ENCODE measurements at places on chromosomes 16 and 17.

DNA sequence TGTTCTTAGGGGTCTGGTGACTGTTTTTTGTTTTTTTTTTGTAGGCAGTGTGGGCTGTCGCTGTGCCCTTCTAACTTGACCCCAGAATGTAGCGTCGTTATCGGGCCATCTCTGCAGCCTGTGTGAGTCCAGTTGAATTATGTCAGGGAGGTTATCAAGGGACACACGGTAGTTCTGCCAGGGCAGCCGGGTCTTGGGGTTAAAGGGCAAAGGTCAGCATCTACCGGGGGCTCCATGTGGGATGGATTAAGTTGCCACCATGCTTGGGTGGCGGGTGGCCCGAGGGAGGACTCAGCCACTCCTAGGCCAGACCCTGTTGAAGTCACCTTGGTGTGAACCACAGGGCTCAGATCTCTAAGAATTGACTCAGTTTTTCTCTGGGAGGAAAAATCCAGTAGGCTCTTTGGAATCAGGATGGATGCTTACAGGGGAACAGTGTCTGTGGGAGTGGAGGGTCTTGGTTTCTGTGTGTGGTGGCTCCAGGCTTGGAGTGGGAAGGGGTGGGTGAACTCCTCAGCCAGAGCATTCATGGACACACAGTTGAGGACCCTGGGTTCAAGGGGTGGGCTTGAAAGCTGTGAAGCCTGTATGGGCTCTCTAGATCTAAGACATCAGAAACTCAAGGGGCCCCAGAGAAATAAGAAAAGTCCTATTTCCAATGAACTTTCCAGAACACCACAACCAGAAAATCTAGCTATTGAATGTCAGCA, 191.7 kb downstream of the IRF8 start:
- DNase-seq, result no peak

DNA sequence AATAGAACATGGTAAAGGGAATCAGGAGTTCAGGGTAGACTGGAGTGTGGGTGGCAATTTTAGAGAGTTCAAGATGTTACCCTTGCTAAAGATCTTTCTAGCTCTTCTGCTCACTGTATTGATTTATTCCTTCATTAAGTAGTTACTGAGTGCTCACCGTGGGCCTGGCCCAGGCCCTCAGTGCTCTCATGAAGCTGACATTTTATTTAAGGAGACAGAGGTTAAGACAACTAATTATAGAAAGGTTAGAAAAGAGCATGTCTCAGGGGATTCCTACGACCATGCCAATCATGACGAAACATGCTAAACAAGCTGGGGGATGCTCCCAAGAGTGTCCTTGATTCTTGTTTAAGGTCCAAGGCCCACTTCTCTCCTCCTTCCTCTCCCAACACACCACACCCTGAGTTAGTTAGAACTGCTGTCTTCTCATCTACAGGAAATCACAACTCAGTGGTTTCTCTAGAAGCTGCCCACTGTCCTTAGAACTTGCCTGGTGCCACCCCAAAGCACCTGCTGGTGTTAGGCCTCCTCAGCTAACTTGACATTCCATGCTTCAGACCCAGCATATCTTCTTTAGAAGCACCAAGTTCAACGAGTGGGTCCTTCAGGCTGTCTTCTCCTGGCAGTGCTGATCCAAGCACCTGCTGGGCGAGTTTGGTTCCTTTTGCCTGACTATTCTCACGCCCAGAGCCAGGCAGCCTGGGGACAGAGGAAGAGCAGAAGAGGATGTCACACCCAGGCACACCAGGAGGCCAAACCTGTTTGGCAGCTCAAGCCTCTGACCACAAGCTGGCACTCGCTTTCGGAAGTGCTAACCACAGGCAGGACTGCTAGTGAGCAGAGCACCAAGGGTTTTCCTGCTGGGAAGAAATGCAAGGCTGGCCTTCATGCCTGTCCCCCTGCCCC, 79.0 kb downstream of the GAS7 start:
- DNase-seq, result peak; percentile 60

- peak; percentile 49 for DNase-seq
These were observed 17.6 kb downstream of the MAPK8IP3 start for GRCh38 chr16:1723450-1724147.

- DNase-seq, result no peak
These were observed 1.1 kb downstream of the ZNF423 start for GRCh38 chr16:49854796-49855203.

Measured in inflammatory macrophage (primary cell).